ENCODE measurements at places on chromosomes 13 and 19. TPM values are rescaled to one million over a fixed set of nuclear protein-coding genes. Genes with fewer than 3 reads are reported as not detected.

The RASIP1 gene
- 14.1 TPM for total RNA-seq

The DBP gene
- total RNA-seq = 9.8 TPM

GRCh38 chr19:12785431-12786031 lies 5.8 kb upstream of the JUNB start:
- DNase-seq = no peak

The ZNF649 gene
- total RNA-seq = 12.0 TPM

The ZNF20 gene
- 3.4 TPM for total RNA-seq

The PSG2 gene
- total RNA-seq = 0.62 TPM

The ELSPBP1 gene
- not detected for total RNA-seq

The ZNF492 gene
- 1.4 TPM for total RNA-seq
